Dermis blood vessel endothelial cell (primary cell): ENCODE measurements at places on chromosomes 7 and 10.

DNA sequence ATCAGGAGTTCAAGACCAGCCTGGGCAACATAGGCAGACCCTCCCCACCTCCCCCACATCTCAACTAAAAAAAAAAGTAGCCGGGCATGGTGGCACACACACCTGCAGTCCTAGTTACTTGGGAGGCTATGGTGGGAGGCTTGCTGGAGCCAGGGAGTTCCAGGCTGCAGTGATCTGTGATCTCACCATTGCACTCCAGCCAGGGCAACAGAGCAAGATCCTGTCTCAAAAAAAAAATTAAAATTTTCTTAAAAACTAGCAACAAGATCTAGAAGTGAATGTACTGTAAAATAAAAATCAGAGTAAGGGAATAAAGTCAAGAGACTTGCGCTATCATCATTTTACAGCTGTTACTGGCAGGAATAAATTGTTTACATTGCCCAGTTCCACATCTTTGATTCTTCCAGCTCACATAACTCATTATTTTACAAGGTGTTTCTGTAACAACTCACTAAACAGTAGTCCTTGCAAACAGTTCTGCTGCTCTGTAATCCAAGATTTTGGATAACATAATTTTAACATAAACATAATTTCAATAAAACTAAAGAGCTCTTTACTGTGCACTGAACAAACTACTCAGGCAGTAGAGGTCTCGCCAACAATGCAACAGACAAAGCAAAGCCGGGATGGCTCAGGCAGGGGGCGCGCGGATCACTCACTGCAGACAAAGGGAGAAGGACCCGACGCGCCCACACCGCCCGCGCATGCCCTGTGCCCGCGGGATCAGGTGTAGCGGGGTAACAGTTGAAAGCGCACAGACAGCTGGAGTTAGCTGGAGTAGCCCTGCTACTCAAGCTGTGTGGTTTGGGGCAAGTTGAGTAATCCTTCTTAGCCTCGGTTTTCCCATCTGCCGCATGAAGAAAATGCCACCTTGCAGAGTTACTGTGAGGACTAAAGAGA is 73.3 kb upstream of the NFE2L3 start:
- peak; percentile 67 for DNase-seq

- no peak for DNase-seq
Measured at GRCh38 chr10:75845176-75845947, 413.9 kb downstream of the LRMDA start.

DNA sequence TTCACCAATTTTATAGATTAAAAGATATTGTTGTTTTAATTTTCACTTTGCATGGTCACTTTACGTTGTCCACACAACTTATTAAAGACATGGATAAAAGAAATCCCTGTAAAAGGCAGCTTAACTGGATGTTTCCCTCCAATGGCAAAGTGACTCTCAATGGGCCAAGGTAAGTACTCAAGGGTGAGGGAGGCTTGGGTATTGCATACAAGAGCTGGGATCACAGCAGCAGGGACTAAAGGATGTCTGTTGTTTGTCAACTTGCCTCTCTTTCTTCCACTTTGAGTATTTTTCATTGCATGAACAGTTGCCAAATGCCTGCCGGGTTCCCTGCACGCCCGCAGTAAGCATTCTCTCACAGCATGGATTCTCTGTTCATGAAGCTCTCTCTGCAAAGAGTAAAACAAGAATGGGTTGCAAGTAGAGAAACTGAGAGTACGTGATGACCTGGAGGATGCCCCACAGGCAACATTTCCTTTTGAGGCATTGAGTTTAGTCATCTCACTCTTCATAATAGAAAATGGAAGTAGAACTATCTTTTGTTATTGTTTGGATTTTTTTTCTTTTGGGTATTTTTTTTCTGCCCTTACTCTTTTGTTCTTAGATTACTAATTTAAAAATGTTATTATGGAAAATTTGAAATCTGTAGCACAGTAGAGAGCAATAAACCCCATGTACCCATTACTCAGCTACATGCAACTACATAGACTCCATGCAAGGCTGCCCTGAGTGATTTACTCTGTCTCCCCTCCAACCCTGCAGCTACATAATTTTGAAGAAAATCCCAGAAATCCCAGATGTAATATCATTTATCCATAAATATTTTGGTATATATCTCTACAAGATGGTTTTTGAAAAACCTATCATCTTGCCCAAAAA is 26.3 kb downstream of the GPR141 start:
- no peak for DNase-seq

GRCh38 chr7:116367171-116367813 is 132.2 kb upstream of the CAV2 start:
- no peak for DNase-seq

DNA sequence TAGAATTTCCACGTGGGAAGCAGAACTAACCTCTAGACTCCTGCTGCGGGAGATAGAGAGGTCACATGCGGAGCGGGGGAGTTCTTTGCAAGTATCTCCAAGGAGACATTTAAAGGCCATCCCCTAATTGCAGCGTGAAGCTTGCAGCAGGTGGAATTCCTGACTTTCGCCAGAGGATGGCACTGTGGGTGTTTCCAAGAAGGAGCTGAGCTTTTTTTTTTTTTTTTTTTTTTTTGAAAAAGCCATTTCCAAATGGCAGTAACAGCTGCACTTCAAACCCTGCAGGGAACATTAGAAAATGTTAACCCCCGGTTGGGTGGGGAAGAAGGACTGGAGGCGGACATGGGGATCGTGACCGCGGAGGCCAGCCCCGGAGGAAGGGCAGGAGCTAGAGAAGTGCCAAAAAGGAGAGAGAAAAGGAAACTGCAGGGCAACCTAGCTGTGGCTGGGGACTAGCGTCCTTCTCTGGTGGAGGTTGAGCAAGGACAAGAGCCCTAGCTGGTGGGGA is 487.7 kb downstream of the TYW1 start:
- DNase-seq: peak; percentile 67

DNA sequence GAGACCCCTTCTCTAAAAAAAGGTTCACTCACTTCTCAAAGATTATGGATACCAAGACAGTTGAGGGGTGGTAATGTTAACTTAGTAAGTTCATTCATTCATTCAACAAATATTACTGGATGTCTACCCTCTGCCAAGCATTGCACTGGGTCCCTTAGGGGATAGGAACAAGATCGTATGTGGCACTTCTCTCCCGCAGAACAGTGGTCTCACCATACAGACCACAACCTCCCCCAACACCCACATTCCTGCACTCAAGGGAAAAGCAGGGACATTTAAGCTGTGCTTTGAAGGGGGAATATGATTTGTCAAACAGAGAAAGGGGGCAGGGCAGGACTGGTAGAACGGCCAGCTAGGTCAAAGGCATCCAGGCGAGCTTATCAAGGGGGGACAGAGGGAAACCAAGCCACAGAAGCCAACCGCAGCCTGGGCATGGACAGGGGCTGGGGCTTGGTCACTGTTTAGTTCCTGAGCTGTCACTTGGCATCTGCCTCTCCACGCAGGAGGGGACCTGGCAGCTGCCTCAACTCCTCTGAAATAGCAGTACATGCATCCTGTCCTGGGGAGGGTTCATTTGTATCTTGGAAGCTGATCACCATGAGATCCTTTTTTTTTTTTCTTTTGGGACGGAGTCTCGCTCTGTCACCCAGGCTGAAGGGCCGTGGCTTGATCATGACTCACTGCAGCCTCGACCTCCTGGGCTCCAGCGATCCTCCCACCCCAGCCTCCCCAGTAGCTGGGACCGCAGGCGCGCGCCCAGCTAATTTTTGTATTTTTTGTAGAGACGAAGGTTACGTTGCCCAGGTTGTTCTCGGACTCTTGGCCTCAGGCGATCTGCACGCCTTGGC is 949 bp upstream of the CLIP2 start:
- DNase-seq: no peak

DNA sequence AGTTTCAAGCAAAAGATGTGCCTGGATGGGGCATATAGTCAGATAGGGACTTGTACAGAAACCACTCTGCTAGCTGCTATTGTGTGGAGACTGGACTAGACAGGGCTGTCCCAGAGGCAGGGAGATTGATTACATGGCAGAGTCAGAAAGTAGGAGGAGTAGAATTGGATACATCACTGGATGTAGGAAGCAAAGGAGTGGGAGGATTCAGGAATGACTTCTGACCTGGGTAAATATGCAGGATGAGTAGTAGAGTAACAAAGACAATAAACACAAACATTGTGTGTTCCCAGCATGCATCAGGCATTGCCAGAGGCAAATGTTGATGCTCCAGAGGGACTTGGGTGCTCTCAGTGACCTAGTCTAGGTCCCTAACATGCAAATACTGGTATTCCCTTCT is 30.9 kb upstream of the MAT1A start:
- no peak for DNase-seq

- no peak for DNase-seq
Measured at GRCh38 chr7:44059219-44060090, 5.9 kb downstream of the PGAM2 start.

- DNase-seq: no peak
Measured at GRCh38 chr7:40793132-40793531, 658.3 kb downstream of the SUGCT start.

DNA sequence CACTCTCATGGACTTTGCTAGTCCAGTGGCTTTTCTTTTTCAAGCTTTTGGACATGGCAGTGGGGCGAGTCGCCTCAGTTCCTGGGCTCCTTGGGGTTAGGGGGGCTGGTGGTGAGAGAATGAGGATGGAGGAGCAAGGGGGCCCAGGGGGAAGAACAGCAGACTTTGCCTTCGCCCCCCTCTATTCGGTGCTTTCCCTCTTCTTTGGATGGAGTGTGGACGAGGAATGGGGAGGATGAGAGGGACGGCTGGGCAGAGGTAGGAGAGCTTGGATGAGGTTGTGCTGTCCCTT is 255 bp downstream of the MAGI2 start:
- no peak for DNase-seq

GRCh38 chr10:44369296-44369695 is 15.6 kb downstream of the CXCL12 start:
- DNase-seq: no peak

DNA sequence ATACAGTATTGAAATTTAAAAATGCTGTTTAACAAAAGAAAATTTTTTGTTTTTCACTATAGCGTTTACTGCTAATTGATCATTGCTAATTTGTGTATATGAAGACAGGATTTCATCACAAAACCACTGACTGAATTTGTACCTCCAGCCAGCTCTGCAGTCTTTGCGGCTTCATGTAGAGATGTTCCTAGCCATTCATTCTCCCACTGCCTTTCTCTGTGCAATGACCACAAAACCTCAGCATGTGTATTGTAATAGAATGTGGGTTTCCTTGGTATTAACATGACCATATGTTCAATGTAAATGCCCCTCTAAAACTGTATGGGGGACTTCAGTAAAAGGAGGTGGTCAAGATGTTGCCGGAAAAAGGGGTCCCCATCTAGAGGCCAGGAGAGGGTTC is 81.1 kb upstream of the STEAP1B start:
- no peak for DNase-seq

DNA sequence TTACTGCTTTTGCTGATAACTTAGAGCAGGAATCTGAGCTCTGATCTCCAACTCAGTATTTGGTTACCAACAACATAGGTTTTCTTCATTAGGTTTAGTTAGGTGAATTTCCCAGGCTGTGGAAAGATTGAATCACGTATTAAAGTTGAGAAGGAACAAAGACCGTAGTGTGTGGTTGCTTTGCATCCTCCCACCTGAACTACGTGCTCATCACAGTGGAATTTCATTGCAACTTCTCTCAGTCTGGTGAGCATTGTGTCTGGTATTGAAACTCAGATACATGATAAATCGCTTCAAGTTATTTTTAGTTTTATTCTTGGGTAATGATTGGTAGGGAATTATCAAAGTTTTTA is 139.4 kb upstream of the AKR1E2 start:
- no peak for DNase-seq

DNA sequence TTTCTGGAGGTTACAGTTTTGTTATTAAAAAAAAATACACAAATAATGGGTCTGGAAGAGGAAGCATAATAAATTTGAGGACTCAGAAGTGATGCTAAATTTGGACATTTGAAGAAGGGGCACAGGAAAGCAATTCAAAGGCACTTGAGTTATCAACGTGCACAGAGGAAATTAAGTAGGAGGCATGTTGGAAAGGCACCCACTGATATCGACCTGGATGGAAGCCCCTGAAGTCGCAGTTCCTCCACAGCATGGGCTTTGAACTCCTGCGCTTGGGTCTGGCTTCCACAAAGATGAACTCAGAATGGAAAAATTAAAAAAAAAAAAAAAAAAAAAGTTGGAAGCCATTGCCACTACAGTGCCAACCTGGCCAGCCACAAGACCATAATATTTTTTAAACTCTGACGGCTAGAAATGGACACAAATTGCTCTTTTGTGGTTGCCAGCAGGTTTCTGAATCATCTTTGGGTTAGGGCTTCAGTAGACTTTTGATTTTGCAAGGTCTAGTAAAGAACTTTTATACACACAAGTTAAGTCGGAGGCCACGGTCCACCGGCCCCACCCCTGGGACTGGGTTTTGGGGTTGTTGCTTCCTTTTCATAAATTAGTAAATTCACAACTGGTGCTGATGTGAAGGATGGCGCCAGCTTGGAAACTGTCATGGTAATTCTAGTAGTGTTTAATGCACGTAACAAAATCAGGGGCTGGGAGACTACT is 21.6 kb downstream of the JCAD start:
- no peak for DNase-seq

DNA sequence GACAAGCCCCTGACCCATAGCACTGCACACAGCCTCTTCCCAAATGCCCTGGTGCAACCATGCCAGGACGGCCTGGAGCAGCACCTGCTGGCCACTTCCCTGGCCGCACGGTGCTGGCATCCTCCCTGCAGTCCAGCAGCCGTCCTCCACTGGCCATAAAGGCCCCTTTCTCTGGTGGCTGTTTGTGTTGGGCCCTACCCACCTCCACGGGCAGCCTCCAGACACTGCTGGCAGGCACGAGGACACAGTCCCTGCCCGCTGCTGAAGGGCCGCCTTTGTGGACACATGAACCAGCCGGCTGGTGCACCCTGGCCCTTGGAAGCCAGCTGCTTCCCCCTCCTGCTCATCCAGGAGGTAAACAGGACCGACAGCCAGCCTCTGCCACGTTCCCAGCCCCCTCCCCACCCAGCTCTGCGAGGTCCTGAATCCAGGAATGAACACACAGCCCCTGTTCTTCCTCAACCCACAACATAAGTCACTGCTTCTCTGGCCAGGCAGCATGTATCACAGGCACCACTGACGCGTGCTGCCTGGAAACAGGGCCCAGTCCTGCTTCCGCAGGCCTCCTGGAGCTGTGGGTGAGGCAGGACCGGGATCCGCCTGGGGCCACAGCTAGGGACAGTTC is 43.8 kb downstream of the SPOCK2 start:
- DNase-seq: peak; percentile 49

- no peak for DNase-seq
Measured at GRCh38 chr7:11252705-11253272, 279.1 kb downstream of the PHF14 start.

DNA sequence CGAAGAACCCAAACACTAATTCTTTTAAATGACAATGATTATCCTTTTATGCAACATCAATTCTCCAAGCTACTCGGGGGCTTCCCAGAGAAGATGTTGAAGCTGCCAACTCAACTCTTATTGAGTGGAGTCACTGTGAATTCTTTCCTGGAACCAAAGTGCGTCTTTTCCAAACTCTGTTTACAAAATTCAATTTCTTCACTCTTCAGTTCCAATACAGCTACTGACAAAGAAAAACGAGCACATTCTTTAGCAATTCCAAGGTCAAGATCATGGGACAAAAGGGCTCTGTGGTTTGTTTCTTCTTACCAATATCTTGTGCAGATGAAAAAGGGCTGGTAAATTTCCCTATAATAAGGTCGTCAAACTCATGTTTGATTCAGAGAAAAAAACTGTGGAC is 74.2 kb downstream of the FAS start:
- no peak for DNase-seq
